ENCODE measurements at places on chromosomes 3 and 15. TPM values are rescaled to one million over a fixed set of nuclear protein-coding genes. Genes with fewer than 3 reads are reported as not detected.

Gene OSBPL10
- polyA plus RNA-seq: 23.5 TPM

DNA sequence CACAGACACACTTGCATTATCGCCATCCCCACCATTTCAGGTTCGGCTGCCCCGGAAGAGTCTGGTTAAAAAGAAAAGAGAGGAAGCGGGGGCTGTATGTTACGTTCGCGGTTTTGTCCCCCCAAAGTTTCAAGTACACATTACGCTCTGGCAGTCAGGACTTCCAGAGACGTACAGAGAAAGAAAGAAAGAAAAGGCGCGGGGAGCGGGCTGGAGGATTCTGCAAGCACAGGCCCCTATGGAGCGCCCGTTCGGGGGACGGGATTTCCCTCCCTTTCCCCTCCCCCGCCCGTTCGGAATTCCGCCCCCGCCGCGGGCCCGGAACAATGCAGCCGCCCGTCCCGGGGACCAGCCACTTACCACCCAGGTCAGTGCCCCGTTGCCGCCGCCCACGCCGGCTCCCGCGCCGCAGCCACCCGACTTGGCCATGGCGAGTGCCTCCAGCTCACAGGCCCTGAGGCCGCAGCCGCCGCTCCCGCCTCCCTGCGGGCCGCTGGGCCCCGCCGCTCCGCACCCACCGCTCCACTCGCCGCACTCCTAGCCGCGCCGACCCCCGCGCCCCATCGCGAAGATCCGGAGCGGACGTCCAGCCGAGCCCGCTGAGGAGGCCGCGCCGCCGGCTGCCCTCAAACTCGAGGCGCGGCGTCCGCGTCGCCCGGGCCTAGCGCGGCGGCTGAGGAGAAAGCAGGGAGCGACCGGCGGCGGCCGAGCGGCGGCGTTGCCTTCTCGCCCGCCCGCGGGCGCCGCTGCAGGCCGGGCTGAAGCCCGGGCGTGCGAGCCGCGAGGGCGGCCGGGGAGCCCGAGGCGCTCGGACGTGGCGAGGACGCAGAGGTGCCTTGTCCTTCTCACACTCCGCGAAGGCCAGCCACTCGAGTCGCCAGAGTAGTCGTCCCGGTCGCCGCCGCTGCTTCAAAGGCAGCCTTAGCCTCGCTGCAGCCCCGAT lies 567 bp downstream of the TOP2B start:
- peak; percentile 74 for DNase-seq

Gene UPK1B
- polyA plus RNA-seq: 9.1 TPM

DNA sequence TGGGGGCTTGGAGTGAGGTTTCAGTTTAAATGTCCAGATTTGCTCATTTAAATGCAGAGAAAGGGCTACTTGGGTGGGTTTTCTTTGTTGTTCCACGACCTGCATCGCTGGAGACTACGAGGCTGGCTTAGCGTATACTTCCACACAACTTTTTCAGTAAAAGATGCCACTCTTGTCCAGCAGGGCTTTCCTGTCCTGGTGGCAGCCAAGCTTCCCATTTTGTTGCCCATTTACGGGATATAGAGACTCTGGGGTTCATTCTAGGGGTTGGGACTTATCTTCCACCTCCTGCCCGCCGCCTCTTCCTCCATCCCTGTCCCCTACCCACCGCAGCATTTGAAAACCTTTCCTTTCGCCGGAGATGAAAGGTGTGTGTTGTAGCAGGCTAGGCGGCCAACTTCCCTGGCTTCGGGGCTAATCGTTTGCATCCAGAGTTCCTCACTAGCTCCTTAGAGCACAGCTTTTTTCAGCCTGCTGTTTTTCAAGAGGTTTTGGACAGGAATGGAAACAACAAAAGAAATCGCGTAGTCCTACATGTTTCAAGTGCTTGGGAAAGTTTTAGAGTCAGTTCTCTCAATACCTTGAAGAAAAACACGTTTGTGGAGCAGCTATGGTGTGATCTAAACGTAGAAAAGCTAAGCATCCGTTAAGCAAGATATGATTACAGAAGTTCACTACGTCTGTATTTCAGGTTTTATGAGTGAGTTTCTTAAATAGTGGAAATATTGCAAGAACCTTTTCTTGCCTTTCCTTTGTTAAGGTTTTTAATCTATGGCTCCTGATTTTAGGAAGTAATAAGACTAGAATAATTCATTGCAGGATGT lies 843 bp downstream of the CHRNA5 start:
- peak; percentile 21 for DNase-seq

- DNase-seq: no peak
Observed at GRCh38 chr3:147246906-147247305, 159.4 kb downstream of the ZIC4 start.

- DNase-seq: peak; percentile 10
Observed at GRCh38 chr3:191523148-191523547, 62.2 kb downstream of the PYDC2 start.

Data from renal pelvis (tissue), 12 donors.